Activated CD8-positive, alpha-beta memory T cell treated with anti-CD3 and anti-CD28 coated beads for 1 hour (primary cell): ENCODE measurements at places on chromosomes 7 and 10.

DNA sequence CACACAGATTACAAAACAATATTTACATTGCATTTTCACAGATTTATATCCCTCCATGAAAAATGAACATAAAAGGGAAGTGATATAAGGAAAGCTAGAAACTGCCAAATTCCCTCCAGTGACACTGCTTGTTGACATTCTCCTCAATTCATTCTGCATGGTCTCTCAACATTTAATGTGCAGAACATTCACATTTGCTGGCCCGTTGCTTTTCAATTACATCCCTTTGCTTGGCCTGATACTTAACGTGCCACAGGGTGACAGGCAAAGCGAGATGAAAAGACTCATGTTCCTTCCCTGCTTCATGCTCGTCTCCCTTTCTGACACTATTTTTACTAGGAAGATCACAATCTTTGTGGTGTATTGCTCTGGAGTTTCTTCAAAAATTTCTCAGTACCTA, 1019.7 kb upstream of the LRRN3 start:
- DNase-seq: no peak

DNA sequence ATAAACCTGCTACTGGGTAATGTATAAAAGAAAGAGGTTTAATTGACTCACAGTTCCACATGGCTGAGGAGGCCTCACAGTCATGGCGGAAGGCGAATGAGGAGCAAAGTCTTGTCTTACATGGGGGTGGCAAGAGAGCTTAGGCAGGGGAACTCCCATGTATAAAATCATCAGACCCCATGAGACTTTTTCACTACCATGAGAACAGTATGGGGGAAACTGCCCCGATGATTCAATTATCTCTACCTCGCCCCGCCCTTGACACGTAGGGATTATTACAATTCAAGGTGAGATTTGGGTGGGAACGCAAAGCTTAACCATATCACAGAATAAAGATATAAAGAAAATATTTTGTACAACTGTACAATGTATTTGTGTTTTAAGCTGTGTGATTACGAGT, 39.4 kb upstream of the PLCE1 start:
- no peak for DNase-seq

DNA sequence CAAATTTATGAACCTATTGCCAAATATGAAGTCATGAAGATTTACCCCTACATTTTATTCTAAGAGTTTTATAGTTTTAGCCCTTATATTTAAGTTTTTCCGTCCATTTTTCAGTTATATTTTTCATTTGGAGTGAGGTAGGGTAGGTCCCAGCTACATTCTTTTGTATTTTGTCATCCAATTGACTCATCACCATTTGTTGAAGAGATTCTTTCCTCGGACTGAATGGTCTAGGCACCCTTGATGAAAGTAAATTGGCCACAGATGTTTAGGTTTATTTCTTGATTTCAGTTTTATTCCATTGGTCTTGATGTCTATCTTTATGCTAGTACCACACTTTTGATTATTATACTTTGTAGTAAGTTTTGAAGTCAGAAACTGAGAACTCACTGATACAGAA, 22.7 kb downstream of the CYP2C19 start:
- DNase-seq: no peak

DNA sequence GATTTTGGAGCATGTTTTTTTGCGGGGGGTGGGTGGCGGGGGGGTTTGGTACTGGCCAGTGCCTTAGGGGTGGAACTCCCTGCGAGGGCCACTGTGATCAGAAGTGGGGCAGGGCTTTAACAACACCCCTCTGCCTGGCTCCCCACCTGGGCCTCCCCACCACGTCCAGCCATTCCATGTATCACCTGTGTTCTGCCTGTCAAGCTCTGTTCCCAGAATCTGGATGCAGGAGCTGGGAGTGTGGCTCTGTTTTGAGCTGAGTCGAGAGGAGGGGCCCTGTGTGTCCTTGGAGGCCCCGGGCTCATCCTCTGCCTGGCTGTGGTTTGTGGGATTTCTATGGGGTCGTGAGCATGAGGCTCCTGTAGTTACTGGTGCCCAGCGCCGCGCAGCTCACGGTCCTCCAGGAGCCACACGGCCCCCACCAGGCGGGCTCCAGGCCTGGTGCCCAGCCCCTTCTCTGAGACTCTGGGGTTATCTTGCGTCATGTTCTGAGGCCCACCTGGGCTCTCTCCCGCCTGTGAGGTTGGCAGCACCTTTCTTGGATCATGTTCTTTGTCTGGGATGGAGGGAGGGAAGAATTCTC, 29.6 kb downstream of the PFKFB3 start:
- DNase-seq: no peak

- DNase-seq: no peak
These were observed 112.3 kb downstream of the VWC2 start for GRCh38 chr7:49885593-49886285.

- no peak for DNase-seq
These were observed 4.2 kb downstream of the CPVL start for GRCh38 chr7:29142021-29142727.

- no peak for DNase-seq
These were observed 22.8 kb downstream of the EEPD1 start for GRCh38 chr7:36175886-36176285.
